NK-92 treated with Interleukin-12 subunit alpha and Interleukin-12 subunit beta, amount 100 ng/mL, for 24 hours (cell line): ENCODE measurements at places on chromosomes 12 and 14.

DNA sequence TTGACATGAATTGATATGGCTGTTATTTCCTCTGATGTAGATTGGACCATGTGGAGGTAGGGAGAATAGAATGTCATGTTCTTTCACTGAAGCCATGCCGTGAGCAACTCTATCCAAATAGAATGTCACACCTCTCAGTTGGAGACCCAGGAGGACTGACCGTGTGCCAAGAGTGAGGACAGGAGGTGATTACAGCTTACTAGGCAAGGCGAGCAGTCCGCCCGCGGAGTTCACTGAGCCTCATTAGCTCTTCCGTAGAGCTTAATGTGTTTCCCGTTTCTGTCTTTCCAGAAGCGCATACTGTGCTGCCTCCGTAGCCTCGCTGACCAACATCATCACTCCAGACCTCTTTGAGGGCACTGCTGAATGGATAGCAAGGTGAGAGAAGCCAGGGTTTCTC lies 45.6 kb downstream of the FNTB start:
- no peak for DNase-seq

- DNase-seq = no peak
Measured at GRCh38 chr14:27427796-27428195, 830.0 kb upstream of the NOVA1 start.

GRCh38 chr12:92719674-92720073 lies 16.9 kb downstream of the PLEKHG7 start:
- DNase-seq = no peak

GRCh38 chr12:2003676-2004112 lies 563 bp downstream of the DCP1B start:
- no peak for DNase-seq

DNA sequence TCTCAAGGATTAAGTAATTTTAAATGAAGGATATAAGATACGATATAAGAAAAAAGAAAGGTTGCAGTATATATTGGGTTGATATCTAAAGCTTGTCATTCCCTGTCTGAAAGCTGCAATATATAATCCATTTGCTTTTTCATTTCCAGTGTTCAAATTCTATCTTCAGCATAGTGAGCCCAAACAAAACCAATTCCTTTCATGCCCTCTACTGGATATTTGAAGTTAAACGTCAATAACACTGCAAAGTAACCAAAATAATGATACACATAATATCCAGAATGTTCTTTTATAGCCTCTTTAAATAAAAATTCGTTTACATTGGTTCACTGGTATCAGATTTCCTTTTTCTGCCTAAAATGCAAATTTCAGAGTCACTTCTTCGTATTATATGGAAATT lies 64.5 kb upstream of the DAAM1 start:
- DNase-seq = no peak

- DNase-seq = no peak
Measured at GRCh38 chr14:104519721-104520120, 59.8 kb upstream of the C14orf180 start.
